SJSA1 (cell line): ENCODE measurements at places on chromosomes 13 and 19.

DNA sequence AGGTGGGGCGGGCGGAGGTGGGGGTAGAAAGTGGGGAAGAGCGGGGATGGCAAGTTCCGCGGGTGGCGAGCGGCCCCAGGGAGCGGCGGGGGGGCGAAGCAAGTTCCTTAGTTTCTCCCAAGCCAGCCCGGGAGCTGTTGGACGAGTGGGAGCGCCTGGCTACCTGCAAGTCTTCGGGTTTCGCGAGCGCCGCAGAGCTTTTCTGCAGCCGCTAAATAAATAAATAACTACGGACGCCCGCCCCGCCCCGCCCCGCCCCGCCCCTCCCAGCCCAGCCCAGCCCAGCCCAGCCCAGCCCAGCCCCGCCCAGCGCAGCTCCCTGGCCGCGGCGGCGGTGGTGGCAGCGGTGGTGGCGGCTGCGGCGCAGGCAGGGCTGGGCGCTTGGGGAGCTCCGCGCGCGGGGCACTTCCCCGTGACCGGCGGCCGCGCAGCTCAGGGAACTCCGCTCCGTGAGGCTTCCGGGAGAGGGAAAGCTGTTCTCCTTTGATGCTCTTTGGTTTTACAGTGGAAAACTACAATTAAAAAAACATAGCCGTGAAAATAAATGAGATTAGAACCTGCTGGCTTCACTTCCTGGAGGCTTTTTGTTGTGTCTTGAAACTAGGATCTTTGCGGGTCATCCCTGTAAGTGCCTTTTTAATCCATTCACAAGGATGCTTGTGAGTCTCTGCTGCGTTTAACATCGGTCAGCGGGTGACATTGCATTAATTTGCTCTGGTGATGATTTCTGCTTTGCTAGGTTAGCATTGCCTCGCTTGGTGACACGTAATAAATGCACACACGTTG, at the start of gene UBE2L5:
Gene UBE2L5 (plus strand): TSS at position 440 of the 786 bp plus-strand sequence. CDS start 5,498 bp downstream, outside the sequence.
- H3K36me3 ChIP-seq, result no peaks in the 10 kb centered on the region
- peak within 1 kb of the TSS; percentile 53 for H3K4me3 ChIP-seq
- no peaks in the 10 kb centered on the region for H3K27me3 ChIP-seq
- peaks cover 15% of the 10 kb centered on the region for H3K4me1 ChIP-seq

- no peak for DNase-seq
- no peaks in the 10 kb centered on the region for H3K27me3 ChIP-seq
- H3K36me3 ChIP-seq, result peaks cover 41% of the 10 kb centered on the region
- H3K4me1 ChIP-seq, result peaks cover 18% of the 10 kb centered on the region
- no peak overlapping the region for H3K4me3 ChIP-seq
Measured at GRCh38 chr13:51738226-51738905, 65.6 kb downstream of the DHRS12 start.

- H3K27me3 ChIP-seq, result no peaks in the 10 kb centered on the region
- H3K4me3 ChIP-seq, result no peak overlapping the region
- peaks cover 61% of the 10 kb centered on the region for H3K4me1 ChIP-seq
- no peak overlapping the region for H3K27ac ChIP-seq
- no peak for DNase-seq
Measured at GRCh38 chr13:97119943-97120342, 102.2 kb upstream of the MBNL2 start.

GRCh38 chr19:48539503-48540096, 12.4 kb upstream of the SULT2B1 start:
- H3K4me1 ChIP-seq, result no peaks in the 10 kb centered on the region
- H3K4me3 ChIP-seq, result no peak overlapping the region
- no peak for DNase-seq
- no peaks in the 10 kb centered on the region for H3K36me3 ChIP-seq
- no peak overlapping the region for H3K27ac ChIP-seq

GRCh38 chr19:41307090-41307875, 2.7 kb upstream of the CCDC97 start:
- H3K27me3 ChIP-seq, result no peaks in the 10 kb centered on the region
- peaks cover 81% of the 10 kb centered on the region for H3K36me3 ChIP-seq
- no peak overlapping the region for H3K27ac ChIP-seq
- DNase-seq, result no peak
- no peak overlapping the region for H3K4me3 ChIP-seq

- peaks cover 22% of the 10 kb centered on the region for H3K27me3 ChIP-seq
- H3K4me1 ChIP-seq, result peaks cover 8% of the 10 kb centered on the region
- no peaks in the 10 kb centered on the region for H3K36me3 ChIP-seq
- DNase-seq, result no peak
- no peak overlapping the region for H3K27ac ChIP-seq
Measured at GRCh38 chr19:17447704-17448130, 751 bp downstream of the TMEM221 start.

- no peak overlapping the region for H3K27ac ChIP-seq
- H3K27me3 ChIP-seq, result peaks cover 20% of the 10 kb centered on the region; the same call in 1 of the 2 replicates
- no peak for DNase-seq
- peaks cover 14% of the 10 kb centered on the region for H3K4me1 ChIP-seq
Measured at GRCh38 chr19:19205416-19206410, 2.5 kb upstream of the NR2C2AP start.

DNA sequence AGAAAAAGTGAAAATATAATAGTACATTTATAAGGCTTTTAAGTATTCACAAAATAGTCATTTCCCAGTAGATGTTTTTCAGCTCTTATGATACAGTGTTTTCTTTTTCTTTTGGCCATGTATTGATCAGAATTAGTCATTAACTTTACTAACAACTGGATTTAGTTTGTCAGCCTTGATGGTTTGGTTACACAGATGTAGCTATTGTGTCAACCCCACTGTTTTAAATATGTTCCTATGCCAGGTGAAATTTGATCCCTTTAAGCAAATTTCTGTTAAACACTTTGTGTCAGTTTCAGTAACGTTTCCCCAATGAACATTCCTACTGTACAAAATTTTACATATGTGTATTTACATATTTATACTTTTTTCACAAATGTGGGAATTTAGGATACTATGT, 261.5 kb upstream of the STARD13 start:
- DNase-seq, result no peak
- no peaks in the 10 kb centered on the region for H3K36me3 ChIP-seq
- no peak overlapping the region for H3K4me3 ChIP-seq
- H3K27ac ChIP-seq, result no peak overlapping the region
- no peaks in the 10 kb centered on the region for H3K27me3 ChIP-seq

DNA sequence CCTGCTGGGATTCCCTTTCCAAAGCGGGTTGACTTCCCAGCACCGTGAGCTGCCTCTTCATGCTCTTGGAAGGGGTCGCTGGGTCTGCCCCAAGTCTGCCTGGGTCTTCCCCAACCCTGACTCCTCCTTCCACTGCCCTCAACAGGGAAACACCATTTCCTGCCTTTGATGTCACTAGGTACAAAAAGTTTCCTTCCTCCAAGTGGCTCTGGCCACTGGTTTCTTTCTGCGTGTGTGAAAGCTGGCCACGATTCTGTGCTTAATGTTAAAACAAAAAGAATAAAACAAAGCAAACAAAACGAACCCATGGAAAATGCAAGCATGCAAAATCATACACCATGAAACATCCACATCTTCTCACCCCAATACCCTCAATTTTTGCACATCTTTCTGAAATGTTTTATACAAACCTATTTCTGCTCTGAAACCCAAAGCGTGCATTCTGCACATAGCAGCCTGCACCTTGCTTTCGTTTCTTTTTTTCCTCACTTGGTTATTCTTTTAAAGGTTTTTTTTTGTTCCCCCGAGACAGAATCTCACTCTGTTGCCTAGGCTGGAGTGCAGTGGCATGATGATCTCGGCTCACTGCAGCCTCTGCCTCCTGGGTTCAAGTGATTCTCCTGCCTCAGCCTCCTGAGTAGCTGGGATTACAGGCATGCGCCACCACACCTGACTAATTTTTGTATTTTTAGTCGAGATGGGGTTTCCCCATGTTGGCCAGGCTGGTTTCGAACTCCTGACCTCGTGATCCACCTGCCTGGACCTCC, 12.5 kb upstream of the TNFSF9 start:
- no peak overlapping the region for H3K4me3 ChIP-seq
- no peak overlapping the region for H3K27ac ChIP-seq
- H3K36me3 ChIP-seq, result no peaks in the 10 kb centered on the region
- DNase-seq, result no peak
- no peaks in the 10 kb centered on the region for H3K27me3 ChIP-seq

DNA sequence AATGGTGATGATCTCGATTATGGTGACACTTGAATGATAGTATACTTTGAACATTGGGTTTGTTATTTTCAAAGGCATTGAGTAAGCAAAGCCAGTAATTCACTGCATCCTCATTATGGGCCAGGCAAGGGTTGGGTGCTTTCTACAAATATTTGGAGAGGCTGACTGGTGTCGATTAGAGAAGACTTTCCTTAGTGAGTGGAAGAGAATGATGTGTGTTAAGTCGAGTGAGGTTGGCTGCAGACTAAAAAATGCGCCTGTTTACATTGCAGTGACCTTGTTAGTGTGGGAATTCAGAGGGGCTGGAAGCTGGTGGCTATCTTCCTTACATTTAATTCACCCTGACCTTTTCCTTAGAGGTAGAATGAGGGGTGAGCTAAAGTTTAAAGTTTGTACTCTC, 22.4 kb upstream of the RNF113B start:
- H3K27me3 ChIP-seq, result no peaks in the 10 kb centered on the region
- H3K4me3 ChIP-seq, result no peak overlapping the region
- no peak overlapping the region for H3K27ac ChIP-seq
- peaks cover 11% of the 10 kb centered on the region for H3K4me1 ChIP-seq

- no peak overlapping the region for H3K4me3 ChIP-seq
- DNase-seq, result no peak
- no peak overlapping the region for H3K27ac ChIP-seq
- no peaks in the 10 kb centered on the region for H3K27me3 ChIP-seq
- peaks cover 32% of the 10 kb centered on the region for H3K36me3 ChIP-seq
Measured at GRCh38 chr19:33469171-33470039, 52.2 kb downstream of the PEPD start.

DNA sequence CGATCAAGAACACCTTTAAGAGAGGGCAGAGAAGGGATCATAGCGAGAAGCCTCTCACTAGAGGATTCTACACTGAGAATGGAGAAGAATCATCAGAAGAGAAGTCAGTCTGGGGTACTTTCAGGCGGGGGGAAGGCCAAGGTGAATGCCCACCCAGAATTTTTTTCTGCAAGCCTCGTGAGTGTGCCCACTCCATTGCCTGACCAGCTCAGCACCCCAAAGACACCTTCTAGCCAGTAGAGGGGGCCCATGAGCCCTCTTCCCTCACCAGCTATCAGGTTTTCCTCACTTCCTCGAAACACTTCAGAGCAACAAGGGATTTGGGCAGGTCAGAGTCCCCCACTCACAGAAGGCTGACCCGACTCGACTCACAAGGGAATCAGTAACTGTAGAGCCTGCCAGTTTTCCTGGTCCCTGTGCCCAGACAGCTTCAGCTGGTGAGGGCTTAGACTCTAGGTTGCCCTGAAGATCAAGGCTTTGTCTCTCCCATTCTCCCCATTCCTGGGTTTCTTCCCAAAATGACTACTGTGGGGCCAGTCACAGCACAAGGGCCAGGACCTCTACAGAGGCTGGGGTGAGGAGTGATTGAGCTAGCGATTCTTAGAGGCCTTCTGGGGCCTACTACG, 18.4 kb downstream of the NLRP13 start:
- no peak overlapping the region for H3K27ac ChIP-seq
- no peak for DNase-seq
- H3K36me3 ChIP-seq, result no peaks in the 10 kb centered on the region
- H3K27me3 ChIP-seq, result no peaks in the 10 kb centered on the region
- H3K4me1 ChIP-seq, result no peaks in the 10 kb centered on the region
- H3K4me3 ChIP-seq, result no peak overlapping the region

- no peak for DNase-seq
- no peak overlapping the region for H3K27ac ChIP-seq
- H3K27me3 ChIP-seq, result no peaks in the 10 kb centered on the region
- no peaks in the 10 kb centered on the region for H3K36me3 ChIP-seq
- H3K4me1 ChIP-seq, result no peaks in the 10 kb centered on the region
- no peak overlapping the region for H3K4me3 ChIP-seq
Measured at GRCh38 chr13:83499286-83499685, 383.0 kb downstream of the SLITRK1 start.

- DNase-seq, result no peak
- H3K36me3 ChIP-seq, result peaks cover 93% of the 10 kb centered on the region
- H3K4me1 ChIP-seq, result peaks cover 16% of the 10 kb centered on the region
- H3K27me3 ChIP-seq, result no peaks in the 10 kb centered on the region
Measured at GRCh38 chr13:110633776-110634175, 18.4 kb downstream of the NAXD start.

- no peaks in the 10 kb centered on the region for H3K36me3 ChIP-seq
- H3K4me1 ChIP-seq, result no peaks in the 10 kb centered on the region
- no peak for DNase-seq
- H3K27ac ChIP-seq, result no peak overlapping the region
- H3K4me3 ChIP-seq, result no peak overlapping the region
Measured at GRCh38 chr13:90594681-90595080, 752.8 kb upstream of the MIR17HG start.

- DNase-seq, result no peak
- no peak overlapping the region for H3K4me3 ChIP-seq
- no peaks in the 10 kb centered on the region; the same call in 1 of the 2 replicates for H3K36me3 ChIP-seq
- no peaks in the 10 kb centered on the region for H3K4me1 ChIP-seq
- H3K27ac ChIP-seq, result no peak overlapping the region
Measured at GRCh38 chr19:24081056-24081455, 5.9 kb upstream of the ZNF254 start.

DNA sequence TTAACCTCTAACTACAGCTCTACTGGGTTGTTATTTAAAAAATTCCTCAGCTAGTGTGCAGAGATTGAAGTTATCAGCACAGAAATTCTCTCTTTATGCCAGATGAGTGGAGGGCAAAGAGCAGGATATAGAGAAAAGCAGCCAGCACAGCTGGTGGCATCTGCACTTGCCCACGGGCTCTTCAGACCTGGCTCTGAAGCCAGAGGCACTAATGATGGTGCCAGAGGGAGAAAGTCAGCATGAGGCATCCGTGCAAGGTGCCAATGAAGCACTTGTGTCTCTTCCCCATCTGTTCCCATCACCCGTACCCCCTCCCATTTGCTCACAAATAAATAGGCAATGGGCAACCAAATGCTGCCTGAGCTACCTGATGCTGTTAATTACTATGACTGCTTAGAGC, 138.9 kb downstream of the OLFM4 start:
- DNase-seq, result no peak
- no peak overlapping the region for H3K4me3 ChIP-seq
- H3K27me3 ChIP-seq, result no peaks in the 10 kb centered on the region

- DNase-seq, result no peak
- H3K27me3 ChIP-seq, result no peaks in the 10 kb centered on the region
- no peak overlapping the region for H3K4me3 ChIP-seq
- no peaks in the 10 kb centered on the region; the same call in 1 of the 2 replicates for H3K4me1 ChIP-seq
- no peak overlapping the region for H3K27ac ChIP-seq
Measured at GRCh38 chr13:42276683-42277082, 4.7 kb downstream of the AKAP11 start.

GRCh38 chr19:16038196-16038695, 38.0 kb upstream of the TPM4 start:
- H3K36me3 ChIP-seq, result no peaks in the 10 kb centered on the region
- no peak for DNase-seq
- no peak overlapping the region for H3K4me3 ChIP-seq
- no peak overlapping the region for H3K27ac ChIP-seq
- H3K4me1 ChIP-seq, result peaks cover 11% of the 10 kb centered on the region

GRCh38 chr19:23787106-23787505, 28.4 kb upstream of the ZNF681 start:
- no peaks in the 10 kb centered on the region for H3K4me1 ChIP-seq
- no peaks in the 10 kb centered on the region for H3K36me3 ChIP-seq
- H3K4me3 ChIP-seq, result no peak overlapping the region
- no peaks in the 10 kb centered on the region for H3K27me3 ChIP-seq
- H3K27ac ChIP-seq, result no peak overlapping the region
- DNase-seq, result no peak
